ENCODE measurements at places on chromosomes 5 and 9.

GRCh38 chr5:179906795-179907555, 722 bp downstream of the TBC1D9B start:
- peak; percentile 56 for DNase-seq

GRCh38 chr5:153523211-153523610, 32.7 kb downstream of the GRIA1 start:
- DNase-seq: no peak

DNA sequence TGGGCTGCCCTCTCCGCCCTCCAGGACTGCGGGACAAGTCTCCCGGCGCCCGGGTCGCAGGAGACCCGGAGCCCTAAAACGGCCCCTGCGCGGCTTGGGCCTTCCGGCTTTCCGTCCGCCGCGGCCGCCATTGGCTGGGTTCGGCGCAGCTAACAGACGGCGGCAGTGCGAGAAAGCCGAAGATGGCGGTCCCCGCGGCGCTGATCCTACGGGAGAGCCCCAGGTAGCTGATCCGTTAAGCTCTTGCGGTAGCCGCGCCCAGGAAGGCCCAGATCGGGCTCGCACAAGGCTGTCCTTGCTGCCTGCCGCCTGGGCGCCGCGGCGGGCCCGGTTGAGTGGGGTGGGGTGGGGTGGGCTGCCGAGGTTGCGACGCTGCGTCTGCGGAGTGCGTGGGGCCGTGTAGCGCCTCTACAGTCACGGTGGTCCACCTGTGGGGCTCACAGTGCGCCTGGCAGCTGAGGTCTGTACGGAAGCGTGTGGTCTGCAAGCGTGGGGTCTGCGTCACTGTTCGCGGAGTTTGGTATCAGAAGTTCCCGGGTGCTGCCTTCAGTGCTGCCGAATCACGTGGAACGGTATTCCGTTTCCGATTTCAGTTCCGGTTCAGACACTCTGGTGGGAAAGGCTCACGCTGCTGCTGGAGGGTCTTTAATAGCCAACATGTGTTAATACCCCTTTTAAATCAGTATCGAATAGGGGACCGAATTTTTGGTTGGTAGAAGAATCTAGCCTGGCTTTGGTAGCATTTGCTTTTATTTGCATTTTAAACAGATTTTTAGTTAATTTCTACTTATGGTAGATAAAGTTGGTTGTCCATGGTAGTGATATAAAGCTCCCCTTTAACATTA, at the start of gene COMMD10:
COMMD10 (plus strand) TSS at position 155 of the 845 bp plus-strand sequence.
- DNase-seq: peak; percentile 83

DNA sequence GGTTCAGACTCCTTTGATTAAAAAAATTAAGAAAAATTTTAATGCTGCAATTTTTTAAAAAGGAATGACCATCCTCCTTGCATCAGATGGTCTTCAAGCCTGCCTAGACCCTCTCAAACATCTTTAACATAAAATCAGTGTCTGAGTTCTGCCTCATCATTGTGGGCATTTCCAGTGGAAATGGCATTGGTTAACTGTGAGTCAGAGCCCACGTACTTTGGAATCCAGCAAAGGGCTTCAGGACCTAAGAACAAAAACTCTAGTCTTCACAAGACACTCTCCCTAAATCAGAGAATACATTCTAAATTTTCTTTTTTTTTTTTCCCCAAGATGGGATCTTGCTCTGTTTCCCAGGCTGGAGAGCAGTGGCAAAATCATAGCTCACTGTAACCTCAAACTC, 9.4 kb upstream of the C5orf15 start:
- no peak for DNase-seq

DNA sequence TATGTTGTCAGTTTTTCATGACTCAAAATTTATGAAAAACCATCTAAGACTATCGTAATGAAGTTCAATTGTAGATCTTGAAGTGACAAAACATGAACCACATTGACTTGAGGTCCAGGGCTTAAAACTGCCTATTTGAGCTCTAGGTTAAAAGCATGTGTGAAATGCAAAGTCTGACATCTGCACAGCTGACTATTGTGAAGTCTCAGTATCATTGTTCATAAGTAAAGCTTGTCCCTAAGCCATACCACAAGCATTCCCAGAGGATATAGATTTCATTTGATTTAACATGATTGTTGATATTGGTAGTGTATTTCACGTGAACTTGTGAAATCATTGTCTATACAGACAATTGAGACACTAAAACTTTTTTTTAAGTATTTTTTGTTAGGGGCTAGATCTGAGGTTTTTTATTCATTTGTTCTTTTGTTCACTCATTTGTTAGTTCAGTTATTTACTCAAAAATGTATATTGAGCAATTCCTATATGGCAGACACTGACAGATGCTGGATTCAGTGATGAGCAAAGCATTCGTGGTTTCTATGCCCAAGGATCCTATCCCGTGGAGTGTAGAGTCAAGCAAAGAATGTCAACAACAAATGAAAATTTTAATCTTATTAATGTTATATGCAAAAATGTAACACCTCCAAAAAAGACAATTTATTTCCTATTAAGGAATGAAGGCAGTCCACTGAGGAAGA, 485.2 kb downstream of the RAB3C start:
- DNase-seq: no peak

GRCh38 chr5:180599590-180599914, 8.3 kb upstream of the SCGB3A1 start:
- no peak for DNase-seq

DNA sequence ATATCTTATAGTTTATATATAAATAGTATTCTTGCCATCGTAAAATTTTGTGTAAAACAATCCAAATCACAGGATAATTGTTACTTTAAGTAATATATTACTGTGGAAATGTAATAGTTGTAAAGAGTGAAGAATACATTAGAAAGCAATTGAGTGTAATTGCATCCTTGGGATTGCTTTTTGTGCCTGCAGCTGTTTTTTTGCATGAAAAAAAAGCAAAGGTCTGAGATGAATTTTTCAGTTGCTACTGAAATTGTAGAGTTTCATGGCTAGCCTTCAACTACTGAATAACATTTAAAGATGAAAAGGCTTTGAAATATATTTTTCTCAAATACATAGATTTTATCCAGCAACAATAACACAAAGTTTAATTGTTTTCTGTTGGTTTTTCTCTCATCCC, 232.0 kb upstream of the FAM174A start:
- DNase-seq: no peak

DNA sequence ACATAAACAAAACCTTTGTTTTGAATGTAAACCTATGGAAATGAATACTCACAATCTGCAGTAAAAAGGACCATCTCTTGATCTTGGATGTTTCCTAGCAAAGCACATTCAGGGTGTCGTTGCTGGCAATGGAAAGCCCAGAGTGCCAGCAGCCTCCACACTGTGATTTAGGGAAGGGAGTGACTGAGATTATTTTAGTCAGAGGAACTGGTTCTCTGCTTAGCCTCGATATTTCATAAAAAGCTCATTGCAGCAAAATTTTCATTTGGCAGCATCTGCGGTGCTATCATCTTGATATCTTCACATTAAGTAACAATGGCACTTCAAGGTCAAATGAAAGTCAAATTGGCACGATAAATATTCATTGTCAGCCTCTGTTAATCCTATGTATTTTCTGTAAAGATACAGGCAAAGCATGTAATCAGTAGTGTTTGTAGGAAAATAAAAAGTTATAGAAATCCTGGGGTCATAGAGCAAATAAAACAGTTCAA, 116.0 kb downstream of the MACIR start:
- DNase-seq: no peak

- no peak for DNase-seq
Measured at GRCh38 chr5:143316844-143317631, 86.4 kb downstream of the NR3C1 start.

DNA sequence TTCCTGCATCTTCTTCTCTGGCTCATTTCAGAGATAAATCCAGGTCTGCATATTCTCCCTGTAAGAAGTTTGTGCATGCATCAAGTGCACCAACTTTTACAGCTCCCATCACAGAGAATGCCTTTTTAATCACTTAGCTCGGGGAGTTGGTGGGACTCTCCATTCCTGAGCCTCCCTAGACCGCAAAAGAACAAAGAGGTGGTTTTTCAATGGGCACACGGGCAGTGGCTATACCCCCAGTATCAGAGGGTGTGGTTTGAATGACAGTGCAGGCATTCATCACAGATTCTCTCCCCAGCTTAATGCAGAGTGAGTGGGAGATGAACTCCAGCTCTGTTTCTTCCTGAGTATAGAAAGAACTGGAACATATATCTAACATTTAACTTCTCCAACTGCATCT, 264.7 kb upstream of the NR4A3 start:
- no peak for DNase-seq

DNA sequence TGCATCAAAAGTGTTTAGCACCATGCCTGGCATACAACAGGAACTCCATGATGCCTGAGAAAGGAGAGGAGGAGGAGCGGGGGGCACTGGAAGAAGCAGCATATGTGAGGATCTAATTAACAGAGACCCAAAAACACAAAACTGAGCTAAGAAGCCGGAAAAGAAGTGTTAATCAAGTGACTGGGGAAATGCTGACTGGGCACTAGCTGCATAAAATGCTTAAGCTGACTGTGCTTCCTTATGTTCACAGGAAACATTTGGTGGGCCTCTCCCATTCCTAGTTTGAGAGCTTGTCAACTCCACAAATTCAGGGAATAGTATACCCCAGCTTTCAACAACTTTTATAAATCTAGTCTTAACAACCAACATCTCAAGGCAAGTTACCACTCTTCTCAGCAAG, 26.6 kb downstream of the DEPDC1B start:
- DNase-seq: no peak

GRCh38 chr5:142829801-142830220, 59.6 kb downstream of the ARHGAP26 start:
- no peak for DNase-seq
